ENCODE measurements at places on chromosomes 16 and 17. TPM values are rescaled to one million over a fixed set of nuclear protein-coding genes. Genes with fewer than 3 reads are reported as not detected.

IGF2BP1 gene
- total RNA-seq: not detected

DNA sequence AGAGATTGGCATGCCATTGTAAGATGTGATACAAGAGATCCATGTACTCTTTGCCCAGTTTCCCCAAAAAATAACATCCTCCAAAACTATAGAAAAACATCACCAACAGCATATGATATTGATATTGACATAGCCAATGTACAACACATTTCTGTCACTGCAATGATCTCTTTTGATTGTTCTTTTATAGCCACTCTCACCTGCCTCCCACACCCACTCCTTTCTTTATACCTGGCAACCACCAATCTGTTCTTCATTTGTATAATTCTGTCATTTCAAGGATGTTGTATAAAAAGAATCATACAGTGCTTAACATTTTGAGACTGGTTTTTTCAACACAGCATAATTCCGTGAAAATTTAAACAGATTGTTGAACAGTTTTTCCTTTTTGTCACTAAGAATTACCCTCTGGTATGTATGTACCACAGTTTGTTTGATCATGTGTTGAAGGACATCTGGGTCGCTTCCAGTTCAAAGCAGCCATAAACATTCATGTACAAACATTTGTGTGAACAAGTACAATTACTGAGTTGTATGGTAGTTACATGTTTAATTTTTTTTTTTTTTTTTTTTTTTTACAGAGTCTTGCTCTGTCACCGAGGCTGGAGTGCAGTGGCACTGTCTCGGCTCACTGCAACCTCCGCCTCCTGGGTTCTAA lies 9.9 kb downstream of the KRTAP9-1 start:
- peaks cover 2% of the 10 kb centered on the region for H3K27me3 ChIP-seq
- no peak overlapping the region for H3K4me3 ChIP-seq
- H3K27ac ChIP-seq: no peak overlapping the region
- no peaks in the 10 kb centered on the region for H3K4me1 ChIP-seq

DNA sequence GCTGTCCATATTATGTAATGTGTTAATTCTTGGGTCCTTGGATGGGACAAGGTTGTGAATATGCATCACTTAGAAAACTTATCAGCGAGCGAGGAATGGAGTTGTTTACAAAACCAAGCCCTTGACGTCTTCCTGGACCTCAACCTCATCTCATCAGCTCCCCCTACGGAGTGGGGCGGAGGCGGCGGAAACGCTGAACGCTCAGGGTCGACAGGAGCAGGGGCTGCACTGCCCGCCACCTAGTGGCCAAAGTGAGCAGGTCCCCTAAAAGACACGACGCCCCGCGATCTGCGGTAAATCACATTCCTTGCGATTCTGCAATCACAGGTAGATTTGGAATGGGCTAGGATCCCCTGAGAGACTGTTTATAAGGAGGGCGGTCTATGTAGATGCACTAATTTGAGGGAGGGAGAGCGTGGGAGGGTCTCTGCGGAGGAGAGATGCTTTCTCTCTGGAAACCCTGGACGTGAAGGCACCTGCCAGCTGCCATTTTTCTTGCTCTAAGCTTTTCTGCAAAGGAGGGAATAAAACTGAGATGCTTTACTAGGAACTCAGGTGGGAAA lies 5.4 kb upstream of the ICAM2 start:
- peak overlapping the region; percentile 80 for H3K4me3 ChIP-seq
- DNase-seq: peak; percentile 85
- H3K36me3 ChIP-seq: peaks cover 12% of the 10 kb centered on the region

DNA sequence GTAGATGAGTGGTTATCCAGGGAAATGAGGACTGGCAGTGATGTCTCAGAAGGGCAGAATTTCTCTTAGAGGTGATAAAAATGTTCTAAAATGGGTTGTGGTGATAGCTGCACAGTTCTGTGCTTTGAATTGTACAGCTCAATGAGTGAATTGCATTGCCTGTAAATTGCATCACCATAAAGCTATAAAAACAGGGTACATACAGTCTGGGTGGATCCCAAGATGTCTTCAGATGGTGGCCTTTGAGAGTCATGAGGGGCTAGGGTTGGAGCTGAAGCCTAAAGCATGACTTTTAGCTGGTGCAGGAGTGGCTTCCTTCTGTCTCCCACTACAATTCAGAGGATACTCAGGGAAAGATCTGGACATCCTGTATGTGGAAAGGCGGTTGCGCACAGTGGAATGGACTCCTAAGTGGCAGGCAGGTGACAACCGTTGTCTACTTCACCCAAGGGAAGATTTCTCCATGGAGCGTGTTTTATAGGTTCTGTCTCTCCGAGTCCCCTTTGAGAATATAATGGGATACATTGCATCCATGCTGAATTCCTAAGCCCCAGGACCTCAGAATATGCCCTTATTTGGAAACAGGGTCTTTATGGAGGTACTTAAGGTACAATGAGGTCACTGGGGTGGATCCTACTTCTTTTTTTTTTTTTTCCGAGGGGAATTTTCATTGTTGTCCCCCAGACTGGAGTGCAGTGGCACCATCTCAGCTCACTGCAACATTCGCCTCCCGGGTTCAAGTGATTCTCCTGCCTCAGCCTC lies 1.6 kb upstream of the IL32 start:
- peaks cover 42% of the 10 kb centered on the region for H3K36me3 ChIP-seq
- H3K4me1 ChIP-seq: peaks cover 47% of the 10 kb centered on the region

PABPN1L gene
- total RNA-seq: not detected

KRT27 gene
- total RNA-seq: not detected

DNA sequence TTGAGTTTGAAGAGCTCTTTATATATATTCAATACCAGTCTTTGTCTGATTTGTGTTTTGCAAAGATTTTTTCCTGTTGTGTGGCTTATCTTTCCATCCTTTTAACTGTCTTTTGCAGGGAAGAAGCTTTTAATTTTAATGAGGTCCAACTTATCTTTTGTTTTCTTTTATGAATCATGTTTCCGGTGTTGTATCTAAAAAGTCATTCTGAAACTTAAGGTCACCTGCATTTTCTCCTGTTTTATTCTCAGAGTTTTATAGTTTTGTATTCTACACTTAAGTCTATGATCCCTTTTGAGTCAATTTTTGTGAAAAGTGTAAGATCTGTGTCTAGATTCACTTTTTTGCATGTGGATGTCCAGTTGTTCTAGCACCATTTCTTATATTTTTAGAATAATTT lies 24.6 kb upstream of the COX10 start:
- peaks cover 45% of the 10 kb centered on the region for H3K4me1 ChIP-seq
- H3K27me3 ChIP-seq: no peaks in the 10 kb centered on the region
- no peak for DNase-seq
- peaks cover 33% of the 10 kb centered on the region for H3K36me3 ChIP-seq
- peak overlapping the region; percentile 19 for H3K27ac ChIP-seq

STX1B gene
- total RNA-seq: 0.49 TPM
